Stimulated activated naive CD4-positive, alpha-beta T cell treated with Interleukin-2 at 50 U/mL for 16 hours (primary cell): ENCODE measurements at places on chromosomes 16 and 17.

DNA sequence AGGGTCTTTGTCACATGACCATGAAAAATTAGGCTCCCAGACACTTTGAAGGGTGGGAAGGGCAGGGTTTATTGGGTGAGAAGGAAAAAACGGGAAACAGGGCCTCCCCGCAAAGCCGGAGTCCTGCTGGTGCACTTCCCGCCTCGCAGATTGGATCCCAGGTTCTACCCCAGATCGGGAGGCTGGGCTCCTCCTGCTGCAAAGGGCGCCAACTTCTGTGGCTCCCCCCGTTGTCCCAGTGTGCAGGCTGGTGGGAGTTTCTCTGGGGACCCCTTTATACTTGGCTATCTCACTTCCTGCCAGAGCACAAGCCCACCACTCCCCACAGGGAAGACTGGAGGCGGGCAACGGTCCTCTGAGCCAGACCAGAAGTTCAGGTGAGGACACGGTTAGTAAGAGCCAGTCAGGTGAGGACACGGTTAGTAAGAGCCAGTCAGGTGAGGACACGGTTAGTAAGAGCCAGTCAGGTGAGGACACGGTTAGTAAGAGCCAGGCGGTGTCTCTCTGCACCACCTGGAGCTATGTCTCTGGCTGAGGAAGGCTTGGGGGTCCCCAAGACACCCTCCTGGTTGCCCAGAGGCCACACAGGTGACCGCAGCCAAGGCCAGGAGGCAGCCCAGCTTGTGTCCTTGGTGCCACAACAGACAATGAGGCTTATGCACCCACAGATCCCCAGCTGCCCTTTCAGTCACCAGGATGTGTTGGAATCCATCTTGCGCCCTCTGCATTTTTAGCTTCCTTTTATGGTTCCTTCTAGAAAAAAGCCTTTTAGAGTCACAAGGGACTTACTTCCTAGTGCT lies 48.1 kb upstream of the CHMP6 start:
- no peak for DNase-seq

DNA sequence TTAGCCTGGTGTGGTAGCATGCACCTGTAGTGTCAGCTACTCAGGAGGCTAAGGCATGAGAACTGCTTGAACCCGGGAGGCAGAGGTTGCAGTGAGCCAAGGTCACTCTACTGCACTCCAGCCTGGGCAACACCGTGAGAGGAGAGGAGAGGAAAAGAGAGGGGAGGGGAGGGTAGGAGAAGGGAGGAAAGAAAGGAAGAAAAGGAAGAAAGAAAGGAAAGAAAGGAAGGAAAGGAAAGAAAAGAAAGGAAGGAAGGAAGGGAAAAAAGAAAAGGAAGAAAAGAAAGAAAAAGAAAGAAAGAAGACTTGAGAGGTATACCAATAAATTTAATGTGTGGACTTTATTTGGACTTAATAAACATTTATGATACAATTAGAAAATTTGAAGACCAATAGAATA lies 66.8 kb upstream of the FA2H start:
- DNase-seq = no peak

DNA sequence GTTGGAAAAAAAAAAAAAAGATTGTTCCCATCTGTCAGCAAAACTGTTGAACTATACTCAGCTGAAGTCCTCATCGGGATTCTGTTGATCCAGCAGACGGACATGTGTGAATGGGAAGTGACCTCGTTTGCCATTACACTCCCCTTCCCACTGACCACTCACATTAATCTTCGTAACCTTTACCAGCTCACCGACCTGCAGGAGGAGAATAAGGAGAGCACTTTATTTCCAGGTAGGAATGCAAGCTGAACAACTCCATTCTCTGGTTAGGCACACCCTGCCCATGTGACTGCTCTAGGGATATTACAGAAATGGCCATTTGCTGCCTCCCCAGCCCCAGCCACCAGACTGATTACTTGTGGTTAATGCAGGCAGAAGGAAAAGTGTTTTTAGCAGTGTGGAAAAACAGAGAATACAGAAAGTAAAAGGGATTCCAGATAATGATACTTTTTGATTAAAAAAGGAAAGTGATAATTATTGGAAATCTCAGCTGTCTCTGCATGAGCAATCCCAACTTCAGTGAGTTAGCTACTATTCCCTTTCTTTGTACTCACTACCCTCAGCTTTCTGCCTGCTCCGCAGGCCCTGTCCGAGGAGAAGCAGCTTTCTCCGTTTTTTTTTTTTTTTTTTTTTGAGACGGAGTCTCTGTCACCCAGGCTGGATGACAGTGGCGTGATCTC lies 23.6 kb upstream of the YWHAE start:
- no peak for DNase-seq

- DNase-seq = no peak
Measured at GRCh38 chr17:82280537-82280936, 7.0 kb upstream of the CSNK1D start.
